Stimulated activated CD8-positive, alpha-beta memory T cell treated with anti-CD3 and anti-CD28 coated beads, Interleukin-7, amount 100 ng/mL, for 1 hour (primary cell): ENCODE measurements at places on chromosomes 1 and 21.
A peak's percentile ranks its signal among the peaks of the same experiment; 100 is the strongest.

GRCh38 chr21:25254491-25255174 is 352.6 kb downstream of the MRPL39 start:
- DNase-seq = no peak

DNA sequence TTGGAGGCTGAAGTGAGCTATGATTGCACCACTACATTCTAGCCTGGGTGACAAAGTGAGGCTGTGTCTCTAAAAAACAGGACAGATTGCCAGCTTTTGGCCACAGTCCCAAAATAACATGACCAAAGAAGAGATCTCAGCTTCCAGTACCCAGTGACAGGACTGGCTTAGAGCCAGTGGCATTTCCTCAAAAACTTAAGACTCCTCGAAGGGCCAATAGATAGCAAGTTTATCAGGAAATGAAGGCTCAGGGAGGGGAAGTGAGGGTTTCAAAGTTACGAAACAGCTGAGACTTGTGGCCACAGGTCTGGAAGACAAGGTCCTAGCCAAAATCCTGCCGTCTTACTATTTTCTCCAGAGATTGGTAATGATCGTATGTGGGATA is 6.3 kb upstream of the TMEM39B start:
- no peak for DNase-seq

DNA sequence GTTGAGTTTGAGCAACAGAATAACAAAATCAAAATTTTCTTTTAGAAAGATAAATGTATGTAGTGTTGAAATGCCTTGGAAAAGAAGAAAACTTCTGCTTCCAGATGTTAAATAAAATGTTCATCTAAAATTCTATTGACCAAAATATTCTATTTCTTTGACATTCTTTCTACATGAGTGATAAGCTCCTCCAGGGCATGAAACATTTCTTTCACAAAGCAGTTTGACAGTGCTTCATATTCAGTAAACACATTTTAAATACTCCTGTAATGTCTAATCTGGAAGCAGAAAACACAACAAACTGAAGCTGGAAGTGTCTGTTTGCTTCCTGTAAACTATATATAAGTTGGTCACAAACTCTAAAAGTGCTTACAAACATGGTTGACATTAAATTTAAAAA is 61.5 kb downstream of the RGS21 start:
- no peak for DNase-seq

GRCh38 chr21:14591882-14592281 is 45.8 kb upstream of the SAMSN1 start:
- DNase-seq = no peak

DNA sequence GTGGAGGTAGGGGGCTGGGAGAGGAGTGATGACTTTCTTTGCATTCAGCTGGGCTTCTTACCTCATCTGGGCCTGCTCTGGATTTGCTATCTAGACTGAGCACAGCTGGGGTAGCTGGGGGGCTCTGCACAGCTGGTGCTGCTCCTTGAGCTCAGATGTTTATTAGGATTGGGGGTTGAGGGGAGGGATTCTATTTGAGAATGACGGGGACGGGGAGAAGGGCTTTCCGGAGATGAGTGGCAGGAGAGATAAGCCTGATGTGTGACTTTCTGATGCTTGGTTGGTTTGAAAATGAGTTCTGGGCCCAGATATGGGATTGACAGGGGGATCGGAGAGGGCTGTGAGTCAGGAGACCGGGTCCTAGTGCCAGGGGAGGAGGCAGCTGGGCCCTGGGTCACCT is 146.1 kb upstream of the CSF3R start:
- DNase-seq = no peak

DNA sequence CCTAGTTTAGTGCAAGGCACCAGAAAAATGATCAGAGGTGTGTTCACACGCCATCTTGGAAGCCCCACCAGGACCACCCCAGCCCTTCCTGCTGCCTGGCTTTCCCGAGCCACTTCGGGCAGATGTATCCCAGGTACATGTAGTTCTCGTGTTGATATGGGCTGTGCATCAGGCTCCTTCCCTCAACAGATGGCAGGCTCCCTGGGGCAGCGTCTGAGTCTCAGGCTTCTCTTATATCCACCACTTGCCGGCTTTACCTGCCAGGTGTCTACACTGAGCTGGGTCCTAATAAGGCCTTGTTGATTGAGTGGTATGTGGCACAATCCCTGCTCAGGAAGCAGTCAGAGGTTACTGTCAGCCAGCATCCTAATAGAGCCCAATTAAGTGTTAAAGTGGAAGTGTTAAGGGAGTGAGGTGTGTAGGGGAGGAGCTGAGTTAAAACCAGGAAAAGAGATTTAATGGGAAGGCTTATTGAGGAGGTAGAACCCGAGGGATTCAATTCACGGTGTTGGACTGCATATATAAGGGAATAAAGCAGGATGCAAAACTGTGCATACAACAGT is 8.5 kb downstream of the GPA33 start:
- no peak for DNase-seq

DNA sequence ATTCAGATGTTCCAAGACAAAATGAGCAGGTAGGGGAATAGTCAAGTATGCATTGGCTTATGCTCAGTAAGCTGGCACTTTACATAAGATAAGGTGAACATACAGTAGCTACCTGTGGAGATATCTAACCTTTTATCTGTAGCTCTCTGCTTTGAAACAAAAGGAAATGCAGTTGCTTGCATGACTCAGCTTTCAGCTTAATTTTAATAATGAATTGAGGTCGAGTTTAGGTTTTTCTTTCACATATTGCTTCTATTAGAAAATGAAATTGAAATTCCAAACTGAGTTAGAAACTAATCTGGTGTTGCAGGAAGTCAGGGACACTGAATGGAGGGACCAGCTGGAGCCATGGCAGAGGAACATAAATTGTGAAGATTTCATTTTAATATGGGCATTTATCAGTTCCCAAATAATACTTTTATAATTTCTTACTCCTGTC is 8.3 kb downstream of the FRRS1 start:
- no peak for DNase-seq

DNA sequence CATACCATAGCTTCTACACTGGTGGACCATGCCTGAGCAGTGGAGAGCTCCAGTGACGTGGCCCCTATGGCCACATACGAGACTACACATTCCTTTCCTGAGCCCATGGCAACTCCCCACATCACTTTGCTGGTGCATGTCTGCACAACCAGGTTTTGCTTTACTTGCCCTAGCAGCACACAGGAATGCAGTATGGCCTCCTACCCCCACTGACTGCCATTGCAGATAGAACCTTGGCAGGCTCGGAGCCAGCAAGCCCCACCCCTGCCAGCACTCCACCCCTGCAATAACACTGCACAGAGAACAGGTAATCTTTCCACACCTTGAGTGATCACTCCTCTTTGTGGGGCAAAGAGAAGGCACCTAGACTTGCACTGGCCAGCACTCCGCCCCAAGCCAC is 531.9 kb upstream of the CAMK1G start:
- DNase-seq = no peak

- no peak for DNase-seq
Observed at GRCh38 chr1:25971066-25971810, 26.6 kb downstream of the PAFAH2 start.

DNA sequence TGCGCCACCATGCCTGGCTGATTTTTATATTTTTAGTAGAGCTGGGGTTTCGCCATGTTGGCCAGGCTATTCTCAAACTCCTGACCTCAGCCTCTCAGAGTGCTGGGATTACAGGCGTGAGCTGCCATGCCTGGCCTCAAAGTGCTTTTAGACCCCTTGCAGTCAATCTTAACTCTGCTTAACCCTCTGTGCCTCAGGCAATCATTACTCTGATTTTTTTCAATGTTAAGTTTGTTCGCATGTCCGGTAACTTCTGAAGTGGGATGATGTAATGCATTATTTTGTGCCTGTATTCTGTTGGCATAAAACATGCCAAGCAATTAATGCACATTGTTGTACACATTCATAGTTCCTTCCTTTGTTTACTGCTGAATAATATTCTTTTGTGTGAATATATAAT is 18.6 kb downstream of the SMG7 start:
- no peak for DNase-seq

- DNase-seq = no peak
Observed at GRCh38 chr1:240506176-240506575, 105.8 kb downstream of the GREM2 start.

DNA sequence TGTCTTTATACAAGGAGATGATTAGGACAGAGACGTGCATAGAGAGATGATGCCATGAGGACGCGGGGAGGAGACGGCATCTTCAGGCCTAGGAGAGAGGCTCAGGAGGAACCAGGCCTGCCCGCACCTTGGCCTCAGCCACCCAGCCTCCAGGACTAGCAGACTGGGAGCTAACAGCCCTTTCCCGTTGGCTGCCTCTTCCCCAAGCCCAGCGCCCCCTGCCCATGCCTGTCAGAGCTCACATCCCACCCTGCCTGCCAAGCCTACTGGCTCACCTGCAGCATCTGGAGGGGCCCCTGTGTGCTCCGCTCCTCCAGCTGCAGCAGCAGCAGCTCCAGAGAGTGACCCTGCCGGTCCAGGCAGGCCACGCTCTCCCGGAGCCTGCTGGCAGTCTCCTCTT is 4.0 kb upstream of the TRIM11 start:
- no peak for DNase-seq

- no peak for DNase-seq
Observed at GRCh38 chr1:59016390-59016789, 232.5 kb upstream of the JUN start.

DNA sequence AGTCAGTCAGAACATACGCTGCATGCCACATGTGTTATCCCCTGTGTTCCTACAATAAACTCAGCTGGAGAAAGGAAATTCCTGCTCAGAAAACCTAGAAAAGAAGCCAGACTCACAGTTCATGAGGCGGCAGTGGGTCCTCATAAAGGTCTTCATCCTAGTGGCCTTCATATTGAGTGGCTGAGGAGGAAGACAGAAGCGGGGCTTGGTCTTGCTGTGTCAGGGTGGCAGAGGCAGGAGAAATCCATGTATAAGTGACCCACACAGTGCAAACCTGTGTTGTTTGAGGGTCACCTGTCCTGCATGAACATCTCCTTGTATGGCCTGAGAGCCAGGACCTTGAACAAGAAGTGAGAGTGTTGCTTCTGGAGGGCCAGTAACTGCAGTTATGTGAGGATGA is 4.0 kb upstream of the WNT3A start:
- DNase-seq = no peak

GRCh38 chr1:26075421-26076144 is 8.2 kb upstream of the TRIM63 start:
- no peak for DNase-seq

GRCh38 chr1:107920999-107921398 is 44.0 kb downstream of the VAV3 start:
- DNase-seq = no peak

- DNase-seq = no peak
Observed at GRCh38 chr1:175978926-175979325, 228.2 kb downstream of the COP1 start.

GRCh38 chr1:1833916-1834325 is 55.7 kb upstream of the NADK start:
- DNase-seq = no peak

- no peak for DNase-seq
Observed at GRCh38 chr1:24222008-24222605, 35.0 kb upstream of the IFNLR1 start.

- DNase-seq = no peak
Observed at GRCh38 chr1:154714638-154715037, 106.7 kb upstream of the ADAR start.

DNA sequence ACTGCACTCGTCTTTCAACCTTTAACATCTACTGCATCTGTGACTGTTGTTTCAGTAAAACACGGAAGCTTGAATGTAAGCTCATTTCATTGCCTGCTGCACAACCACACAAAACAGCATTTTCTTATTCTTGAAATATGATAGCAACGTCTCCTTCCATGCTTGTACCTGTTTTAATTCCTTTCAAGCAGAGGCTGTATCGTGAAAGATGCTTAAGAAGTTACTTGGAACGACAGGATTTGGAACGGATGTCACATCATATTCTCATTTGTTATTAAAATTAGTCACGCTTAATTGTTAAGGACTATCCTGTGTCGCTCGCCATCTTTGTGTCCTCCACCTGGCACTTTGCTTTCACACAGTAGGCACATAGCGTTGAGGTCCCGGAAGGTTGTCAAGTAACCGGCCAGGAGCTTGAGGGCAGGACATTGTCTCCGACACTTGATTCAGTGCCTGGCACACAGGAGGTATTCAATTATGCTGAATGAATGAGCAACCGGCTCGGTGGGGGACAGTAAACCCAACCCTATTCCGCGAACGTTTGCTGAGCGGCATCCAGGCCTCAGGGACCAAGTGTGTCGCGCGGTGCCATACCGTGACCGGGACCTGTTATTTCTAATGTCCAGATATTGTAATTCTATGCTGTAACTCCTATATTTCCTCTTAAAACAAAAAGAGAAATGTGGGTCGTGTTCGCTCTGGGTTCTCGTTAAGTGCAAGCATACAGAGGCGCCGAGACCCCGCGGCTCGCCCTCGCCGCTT is 499 bp upstream of the SH3GLB1 start:
- peak; percentile 15 for DNase-seq

DNA sequence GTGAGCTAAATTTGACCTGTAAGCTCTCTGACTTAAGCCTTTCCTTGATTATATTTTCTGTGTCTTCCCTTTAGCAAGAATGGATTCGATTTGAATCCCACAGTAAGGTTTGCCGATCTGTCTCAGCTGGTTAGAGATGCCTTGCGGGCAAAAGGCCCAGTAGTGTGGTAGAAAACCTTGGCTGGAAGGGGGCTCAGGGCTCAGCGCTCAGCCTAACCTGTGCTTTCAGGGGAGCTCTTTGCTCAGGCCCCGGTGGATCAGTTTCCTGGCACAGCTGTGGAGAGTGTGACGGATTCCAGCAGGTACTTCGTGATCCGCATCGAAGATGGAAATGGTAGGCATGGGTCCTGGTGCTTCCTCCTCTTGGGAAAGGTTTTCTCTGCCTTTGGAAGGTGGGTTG is 7.1 kb downstream of the NECAP2 start:
- no peak for DNase-seq

DNA sequence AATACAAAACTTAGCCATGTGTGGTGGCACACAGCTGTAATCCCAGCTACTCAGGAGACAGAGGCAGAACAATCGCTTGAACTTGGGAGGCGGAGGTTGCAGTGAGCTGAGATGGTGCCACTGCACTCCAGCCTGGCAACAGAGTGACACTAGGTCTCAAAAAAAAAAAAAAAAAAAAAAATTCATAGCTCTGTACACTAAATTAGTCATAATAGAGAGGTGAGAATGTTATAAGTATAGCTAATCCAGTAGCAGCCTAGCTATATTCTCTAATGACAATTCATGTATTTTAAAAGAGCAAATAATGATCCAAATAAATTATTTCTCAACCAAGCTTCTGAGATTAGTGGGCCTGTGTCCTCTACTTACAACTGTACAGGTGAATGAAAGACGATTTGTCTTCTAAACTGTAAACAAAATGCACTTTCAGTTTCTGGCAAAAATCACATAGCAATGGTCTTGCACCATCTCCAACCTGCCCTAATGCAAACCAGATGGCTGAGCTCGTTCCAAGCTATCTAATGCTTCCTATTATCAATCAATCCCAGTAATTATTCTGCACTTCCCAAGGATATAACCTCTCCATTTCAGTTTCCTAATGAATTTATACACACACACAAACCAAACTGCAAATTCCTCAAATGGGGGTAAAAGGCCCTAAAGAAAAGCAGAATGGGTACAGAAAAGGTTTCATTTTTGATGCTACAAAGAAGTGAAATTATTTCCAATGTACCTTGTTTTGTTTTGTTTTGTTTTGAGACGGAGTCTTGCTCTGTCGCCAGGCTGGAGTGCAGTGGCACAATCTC is 56.5 kb downstream of the GATAD2B start:
- DNase-seq = no peak
